ENCODE measurements at places on chromosomes 2 and 18.

GRCh38 chr2:11505652-11506610, 27.9 kb upstream of the GREB1 start:
- no peak for DNase-seq

DNA sequence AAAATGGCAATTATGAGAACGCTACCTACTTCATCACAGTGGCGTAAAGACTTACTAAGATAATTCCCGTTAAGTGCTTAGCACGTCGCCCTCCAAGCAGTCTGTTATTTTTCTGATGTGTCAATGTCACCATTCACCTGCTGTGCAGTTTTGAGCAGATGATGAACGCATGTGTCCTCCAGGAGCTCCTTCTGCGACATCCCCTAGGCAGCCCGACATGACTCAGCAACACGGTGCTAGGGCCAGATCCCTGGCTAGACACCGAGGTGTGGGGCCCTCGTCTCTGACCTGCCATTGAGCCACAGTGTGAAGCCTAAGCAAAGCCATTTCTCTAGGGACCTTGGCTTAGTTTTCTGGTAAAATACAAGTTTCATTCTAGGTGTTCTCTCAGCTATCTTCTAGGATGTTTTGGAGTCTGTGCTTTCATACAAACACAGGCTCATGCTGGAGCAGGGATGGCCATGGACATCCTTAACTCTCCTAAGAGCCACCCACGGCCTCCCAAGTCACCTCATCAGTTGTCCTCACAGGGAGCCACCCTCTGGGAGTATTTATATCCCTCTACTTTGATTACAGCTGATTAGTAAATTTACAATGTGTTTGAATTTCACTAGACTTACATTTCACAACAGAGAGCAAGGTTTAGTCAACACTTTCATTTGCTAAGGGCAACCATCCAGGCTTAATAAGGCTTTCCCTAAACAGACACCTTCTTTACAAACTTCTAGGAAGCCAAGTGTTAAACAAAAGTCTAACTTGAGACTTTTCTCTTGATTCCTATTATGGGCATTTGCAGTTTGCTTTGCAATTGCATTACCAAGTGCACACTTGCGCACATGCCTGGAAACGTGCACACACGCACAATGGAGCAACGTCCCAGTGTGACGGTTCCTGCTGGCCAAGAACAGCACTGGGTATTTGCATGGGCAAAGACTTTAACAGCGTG, 376.8 kb upstream of the ID2 start:
- DNase-seq = no peak

GRCh38 chr2:27807476-27807875, 36.0 kb downstream of the MRPL33 start:
- no peak for DNase-seq

- DNase-seq = no peak
Measured at GRCh38 chr2:231800493-231801091, 14.3 kb downstream of the COPS7B start.

DNA sequence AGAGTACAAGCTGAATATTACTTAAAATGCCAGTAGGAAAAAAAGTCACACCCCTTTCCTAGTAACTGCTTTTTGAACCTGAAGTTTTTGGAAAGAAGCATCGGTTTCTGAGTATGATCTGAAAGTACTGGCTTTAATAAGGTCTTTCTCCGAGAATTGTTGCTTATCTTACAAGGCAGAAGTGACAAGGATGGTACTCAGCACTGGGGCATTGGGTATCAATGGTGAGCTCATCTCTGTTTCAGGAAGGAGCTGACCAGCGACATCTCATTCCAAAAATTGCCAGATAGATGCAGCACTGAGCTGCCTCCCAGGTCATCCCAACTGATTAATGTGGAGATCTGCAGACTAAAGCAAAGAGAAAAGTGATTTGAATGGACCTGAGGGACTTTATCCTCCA, 85.4 kb downstream of the FMNL2 start:
- DNase-seq = no peak

Data from stimulated activated CD8-positive, alpha-beta memory T cell treated with anti-CD3 and anti-CD28 coated beads, Interleukin-7, amount 100 ng/mL, for 1 hour (primary cell).